ENCODE measurements at places on chromosomes 5 and 9.
A peak's percentile ranks its signal among the peaks of the same experiment; 100 is the strongest.

DNA sequence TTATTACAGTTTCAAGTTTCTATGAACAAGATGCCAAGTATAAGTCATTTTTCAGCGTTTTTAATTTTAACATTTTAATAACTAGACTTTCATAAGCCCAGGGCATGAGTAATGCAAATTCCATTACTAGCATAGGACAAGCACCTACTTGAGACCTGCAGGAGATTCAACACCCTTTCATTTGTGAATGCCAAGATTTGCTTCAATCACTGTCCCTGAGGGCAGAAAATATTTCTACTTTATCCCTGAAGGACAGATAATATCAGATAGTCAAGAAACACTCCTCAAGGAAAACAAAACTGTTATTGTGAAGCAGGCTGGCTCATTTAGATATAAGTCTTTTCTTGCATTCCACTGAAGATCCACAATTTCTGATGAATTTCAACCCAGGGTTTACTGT lies 27.7 kb upstream of the ZNF622 start:
- DNase-seq, result no peak

DNA sequence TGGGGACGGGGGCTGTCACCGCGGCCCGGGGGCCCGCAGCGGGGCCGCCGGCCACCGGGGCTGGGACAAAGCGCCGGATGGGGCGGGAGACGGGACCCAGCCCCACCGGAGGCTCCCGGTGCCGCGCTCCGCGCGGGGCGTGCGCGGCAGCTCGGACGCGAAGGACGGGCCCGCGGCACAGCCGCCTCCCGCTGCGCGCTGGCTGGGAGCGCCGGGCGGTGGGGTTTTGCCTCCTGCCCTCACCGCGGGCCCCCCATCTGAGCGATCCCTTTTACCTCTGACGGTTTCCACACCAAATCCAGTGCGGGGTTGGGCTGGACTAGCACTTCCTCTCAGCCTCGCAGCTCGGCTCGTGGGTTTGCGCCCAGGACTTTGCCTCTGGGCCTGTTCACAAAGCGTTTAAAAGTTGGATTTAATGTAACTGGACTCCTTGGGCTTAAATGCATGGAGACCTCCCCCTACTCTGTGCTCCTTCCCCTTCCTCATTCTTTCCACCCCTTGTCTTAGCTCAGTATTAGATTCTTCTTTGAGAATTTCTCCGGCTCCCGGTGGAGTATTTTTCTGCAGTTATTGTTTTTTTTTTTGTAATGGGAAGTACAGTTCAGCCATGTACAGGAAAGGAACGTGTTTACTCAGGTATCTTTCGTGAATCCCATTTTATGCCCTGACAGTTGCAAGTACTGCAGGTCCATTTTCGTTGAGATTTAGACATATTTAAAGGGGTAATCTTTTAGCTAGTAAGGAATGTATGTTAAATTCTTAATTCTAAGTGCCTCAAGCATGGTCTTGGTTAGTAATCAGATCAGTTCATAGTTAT lies 691 bp downstream of the FCHO2 start:
- peak; percentile 23 for DNase-seq

GRCh38 chr5:127228540-127229184 lies 61.9 kb upstream of the MEGF10 start:
- DNase-seq, result no peak

GRCh38 chr5:32096891-32097595 lies 77.1 kb downstream of the GOLPH3 start:
- no peak for DNase-seq

DNA sequence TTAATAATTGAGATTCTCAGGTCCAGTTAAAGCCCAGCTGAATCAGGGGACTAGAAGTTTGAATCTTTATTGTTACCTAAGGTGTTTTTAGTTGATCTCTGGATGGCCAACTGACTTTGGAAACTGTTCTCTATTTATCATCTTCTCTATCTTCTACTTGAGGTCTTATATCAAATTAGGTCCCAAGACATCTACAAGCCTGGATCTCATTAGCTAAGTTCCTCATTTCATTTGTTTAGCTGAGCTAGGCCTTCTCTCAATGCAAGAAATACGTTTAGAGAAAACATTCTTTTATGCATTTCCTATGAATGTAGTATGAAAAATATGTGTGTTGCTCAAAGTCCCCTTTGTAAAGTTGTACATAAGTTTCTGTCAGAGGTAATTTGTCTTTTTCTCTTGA lies 196.6 kb downstream of the PTTG1 start:
- no peak for DNase-seq

- no peak for DNase-seq
These were observed 87.5 kb downstream of the FGF18 start for GRCh38 chr5:171506951-171507350.

GRCh38 chr9:113935677-113936380 lies 59.7 kb downstream of the ZNF618 start:
- DNase-seq, result no peak

GRCh38 chr9:89038382-89039103 lies 47.3 kb downstream of the S1PR3 start:
- DNase-seq, result peak; percentile 86

GRCh38 chr5:148963664-148964063 lies 99.2 kb downstream of the SH3TC2 start:
- no peak for DNase-seq

DNA sequence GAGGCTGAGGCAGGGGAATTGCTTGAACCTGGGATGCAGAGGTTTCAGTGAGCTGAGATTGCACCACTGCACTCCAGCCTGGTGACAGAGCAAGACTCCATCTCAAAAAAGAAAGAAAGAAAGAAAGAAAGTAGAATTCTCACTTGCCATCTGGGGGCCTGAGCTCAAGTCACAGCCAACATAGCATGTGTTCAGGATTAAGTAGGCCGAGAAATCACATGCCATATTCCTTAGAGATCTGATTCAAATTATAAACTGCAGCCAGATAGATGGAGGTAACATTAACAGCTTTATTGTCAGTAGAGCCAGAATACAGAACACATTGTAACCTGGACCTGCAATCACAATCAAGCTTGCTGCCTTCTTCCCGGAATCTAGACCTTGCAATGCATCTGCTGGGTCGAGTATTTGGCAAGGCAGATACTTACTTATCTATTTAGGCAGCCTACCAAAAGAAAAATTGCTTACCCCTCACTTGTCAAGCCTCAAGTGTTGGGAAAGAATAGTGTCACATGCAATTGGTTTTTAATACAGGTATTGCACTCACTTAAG lies 173.7 kb downstream of the CPLANE1 start:
- no peak for DNase-seq

GRCh38 chr5:175561085-175561484 lies 82.7 kb downstream of the SFXN1 start:
- no peak for DNase-seq

DNA sequence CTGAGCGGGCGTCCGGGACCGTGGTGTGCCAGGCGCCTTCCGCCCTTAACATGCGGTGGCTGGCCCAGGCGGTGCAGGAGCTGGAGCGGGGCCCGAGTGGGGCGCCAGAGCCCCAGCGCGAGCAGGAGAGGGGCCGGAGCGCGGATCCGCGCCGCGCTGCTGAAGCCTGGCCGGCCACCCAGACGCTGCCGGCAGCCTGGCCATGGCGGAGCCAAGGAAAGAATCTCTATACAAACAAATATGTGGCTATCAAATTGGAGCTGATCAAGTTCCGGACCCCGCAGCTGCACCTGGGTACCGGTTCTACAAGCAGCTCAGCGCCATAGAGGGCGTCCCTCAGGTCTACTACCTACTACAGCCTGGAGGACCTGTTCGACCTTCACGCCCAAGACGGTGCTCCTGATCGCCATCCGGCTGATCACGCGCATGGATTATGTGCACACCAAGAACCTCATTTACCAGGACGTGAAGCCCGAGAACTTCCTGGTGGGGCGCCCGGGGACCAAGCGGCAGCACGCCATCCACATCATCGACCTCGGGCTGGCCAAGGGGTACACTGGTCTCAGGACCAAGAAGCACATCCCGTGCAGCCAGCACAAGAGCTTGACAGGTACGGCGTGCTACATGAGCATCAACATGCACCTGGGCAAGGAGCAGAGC lies 55.8 kb downstream of the JAK2 start:
- DNase-seq, result no peak

GRCh38 chr5:143401227-143402016 lies 2.1 kb downstream of the NR3C1 start:
- no peak for DNase-seq

GRCh38 chr5:58330781-58331180 lies 129.1 kb downstream of the PLK2 start:
- DNase-seq, result no peak

DNA sequence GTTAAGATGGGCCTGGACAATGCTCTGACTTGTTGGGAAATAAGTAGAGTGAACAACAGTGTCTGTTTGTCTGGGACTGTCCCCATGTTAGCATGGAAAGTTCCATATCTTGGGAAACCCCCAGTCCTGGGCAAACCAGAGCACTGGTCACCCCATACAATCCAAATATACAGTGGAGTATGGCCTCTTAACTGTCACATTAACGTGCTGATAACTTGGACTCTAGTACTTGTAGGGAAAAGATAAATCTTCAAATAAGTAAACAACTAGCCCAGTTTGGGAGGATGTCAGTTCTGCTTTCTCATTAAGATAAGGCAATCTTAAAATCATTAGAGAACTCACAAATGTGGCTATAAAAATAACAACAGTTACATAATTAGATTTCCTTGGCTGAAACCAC lies 47.6 kb upstream of the JAK2 start:
- no peak for DNase-seq

DNA sequence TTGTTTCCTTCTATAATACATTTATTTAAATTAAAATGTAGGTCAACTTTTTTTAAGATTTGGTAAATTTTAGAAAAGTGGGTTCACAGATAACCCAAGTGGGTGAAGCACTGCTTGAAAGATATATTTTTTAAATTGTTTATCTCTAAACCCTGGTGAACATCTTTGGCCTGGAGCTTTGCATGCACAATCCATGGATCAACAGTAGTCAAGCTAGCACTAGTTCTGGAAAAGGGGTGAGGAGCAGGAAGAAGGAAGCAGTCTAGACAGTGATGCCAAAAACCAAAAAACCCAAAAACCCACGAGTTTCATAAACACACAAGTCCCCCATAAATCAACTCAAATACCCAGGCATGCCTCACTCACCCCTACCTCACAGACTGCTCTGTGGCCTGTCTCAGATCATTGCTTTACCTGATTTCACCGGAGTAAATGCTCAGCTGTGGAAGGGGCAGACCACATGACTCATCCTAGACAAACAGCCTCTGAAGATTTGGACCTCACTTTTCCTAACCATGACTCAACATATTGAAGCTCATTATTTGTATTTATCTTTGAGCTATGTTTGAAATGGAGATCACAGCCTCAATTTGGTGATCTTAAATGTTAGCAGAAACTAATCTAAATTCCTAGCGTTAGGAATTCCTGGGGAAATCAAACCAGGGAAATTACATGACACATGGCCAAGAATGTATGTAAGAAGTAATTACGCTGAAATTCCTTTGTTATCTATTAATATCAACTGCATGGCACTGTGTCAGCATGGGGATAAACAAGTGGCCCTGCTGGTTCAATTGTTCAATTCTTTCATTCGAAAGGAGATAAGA lies 149.6 kb downstream of the ZNF608 start:
- DNase-seq, result peak; percentile 35

GRCh38 chr5:133873449-133873848 lies 95.0 kb downstream of the C5orf15 start:
- DNase-seq, result no peak

- no peak for DNase-seq
These were observed 245.7 kb upstream of the ELAVL2 start for GRCh38 chr9:24071716-24072115.

DNA sequence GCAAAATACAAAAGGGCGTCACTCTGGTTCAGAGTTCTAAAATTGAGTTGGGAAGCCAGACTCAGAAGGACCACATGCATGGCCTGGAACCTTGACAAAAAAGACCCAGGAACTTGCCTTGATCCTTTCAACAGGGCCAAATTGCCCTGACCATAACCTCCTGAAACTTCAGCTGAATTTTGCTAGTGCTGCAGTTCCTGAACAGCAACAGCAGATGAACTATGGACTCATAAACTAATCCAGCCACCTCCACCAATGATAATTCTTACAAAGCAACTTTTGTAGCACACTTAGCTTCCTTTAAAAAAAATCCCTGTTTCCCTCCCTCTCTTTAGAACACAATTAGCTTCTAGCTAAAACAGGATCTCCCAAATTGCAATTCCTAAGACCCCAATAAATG lies 155.9 kb downstream of the MAT2B start:
- no peak for DNase-seq

DNA sequence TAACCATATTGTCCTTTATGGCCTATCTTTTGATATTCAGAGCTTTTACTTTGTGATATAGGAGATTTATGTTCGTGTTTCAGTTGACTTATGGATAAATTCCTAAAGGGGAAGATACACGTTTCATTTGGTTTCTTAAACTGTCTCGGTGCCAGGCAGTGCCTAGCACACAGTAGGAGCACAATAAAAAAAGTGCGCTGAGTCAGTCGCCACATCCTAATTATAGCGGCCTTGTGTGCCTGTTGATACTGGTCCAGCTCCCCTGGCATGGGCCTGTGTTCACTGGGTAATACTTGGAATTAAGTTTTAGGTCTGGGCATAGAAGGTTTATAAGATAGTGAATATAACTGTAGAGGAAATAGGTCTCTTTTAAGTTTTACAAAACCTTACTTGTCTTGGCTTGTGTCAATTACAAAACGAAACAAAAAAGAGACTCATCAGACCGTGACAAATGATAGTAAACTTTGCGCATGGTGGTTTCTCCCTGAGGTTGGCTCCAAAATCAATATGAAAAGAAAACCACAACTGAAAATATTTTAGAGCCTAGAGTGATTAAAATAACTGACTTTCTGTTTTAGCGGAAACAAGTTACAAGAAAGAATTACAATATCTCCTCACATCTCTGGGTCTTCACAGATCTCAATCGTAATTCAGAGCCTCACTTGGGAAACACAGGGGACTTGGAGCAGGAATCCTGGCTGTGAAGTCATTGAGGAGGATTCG lies 84.8 kb downstream of the MVB12B start:
- DNase-seq, result no peak

DNA sequence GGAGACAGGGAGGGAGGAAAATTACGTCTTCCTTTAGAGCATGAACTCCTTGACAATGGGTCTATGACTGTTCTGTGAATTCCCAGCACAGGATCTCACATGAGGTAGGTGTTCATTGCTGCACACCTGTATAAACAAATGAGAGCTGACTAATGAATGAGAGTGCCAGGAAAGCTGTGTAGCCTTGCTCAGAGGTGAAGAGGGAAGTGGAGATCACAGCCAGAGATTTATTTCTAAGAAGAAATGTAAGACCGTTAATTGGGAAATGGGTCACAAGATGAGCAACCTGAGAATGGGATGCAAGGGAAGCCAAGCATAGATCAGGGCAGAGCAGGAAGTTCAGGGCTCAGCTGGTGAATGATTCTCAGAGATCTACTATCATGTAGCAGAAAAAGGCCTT lies 295.1 kb downstream of the CDK5RAP2 start:
- DNase-seq, result no peak

GRCh38 chr5:14250748-14251701 lies 107.9 kb downstream of the TRIO start:
- no peak for DNase-seq

GRCh38 chr5:130141659-130142320 lies 237.5 kb downstream of the CHSY3 start:
- DNase-seq, result peak; percentile 21

- no peak for DNase-seq
These were observed 31.6 kb upstream of the ADAMTS2 start for GRCh38 chr5:179376701-179377420.
